HepG2 (cell line): ENCODE measurements at places on chromosomes 11 and 22. TPM values are rescaled to one million over a fixed set of nuclear protein-coding genes. Genes with fewer than 3 reads are reported as not detected.

DNA sequence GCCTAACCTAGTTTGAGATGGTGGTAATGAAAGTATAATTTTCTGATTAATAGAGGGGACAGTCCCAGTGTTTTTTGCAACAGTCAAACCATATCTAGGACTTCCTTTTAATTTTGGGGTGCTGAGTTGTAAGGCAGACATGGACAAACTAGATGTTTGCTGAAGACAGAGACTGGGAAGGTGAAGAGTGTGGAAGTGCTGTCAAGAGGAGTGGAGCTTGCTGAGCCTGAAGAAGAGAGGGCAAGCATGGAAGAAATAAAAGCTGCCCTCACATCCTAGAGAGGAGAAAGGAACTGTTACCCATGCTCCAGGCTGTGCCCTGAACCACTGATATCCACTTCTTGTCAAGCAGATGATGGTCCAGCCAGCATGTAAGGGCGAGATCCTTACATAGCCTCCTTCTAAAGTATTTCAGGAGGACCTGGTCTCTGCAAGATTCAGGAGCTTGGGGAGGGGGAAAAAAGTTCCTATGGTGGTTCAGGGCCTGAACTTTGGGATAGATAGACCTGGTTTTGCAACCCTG is 51.4 kb downstream of the PRR5L start:
- no peak overlapping the region for H3K27ac ChIP-seq
- no peaks in the 10 kb centered on the region for H3K4me1 ChIP-seq
- no peak overlapping the region for H3K4me3 ChIP-seq
- H3K27me3 ChIP-seq: no peaks in the 10 kb centered on the region; the same call in 1 of the 2 replicates
- no peaks in the 10 kb centered on the region for H3K36me3 ChIP-seq

GRCh38 chr11:120645639-120646038 is 134.1 kb downstream of the GRIK4 start:
- peaks cover 21% of the 10 kb centered on the region for H3K27me3 ChIP-seq
- no peaks in the 10 kb centered on the region for H3K36me3 ChIP-seq
- H3K4me3 ChIP-seq: no peak overlapping the region
- no peaks in the 10 kb centered on the region for H3K4me1 ChIP-seq

GRCh38 chr11:15613789-15614188 is 499.1 kb downstream of the INSC start:
- no peaks in the 10 kb centered on the region for H3K36me3 ChIP-seq
- no peak overlapping the region for H3K4me3 ChIP-seq
- DNase-seq: no peak
- H3K27me3 ChIP-seq: no peaks in the 10 kb centered on the region
- H3K4me1 ChIP-seq: peaks cover 7% of the 10 kb centered on the region
- H3K27ac ChIP-seq: no peak overlapping the region

DNA sequence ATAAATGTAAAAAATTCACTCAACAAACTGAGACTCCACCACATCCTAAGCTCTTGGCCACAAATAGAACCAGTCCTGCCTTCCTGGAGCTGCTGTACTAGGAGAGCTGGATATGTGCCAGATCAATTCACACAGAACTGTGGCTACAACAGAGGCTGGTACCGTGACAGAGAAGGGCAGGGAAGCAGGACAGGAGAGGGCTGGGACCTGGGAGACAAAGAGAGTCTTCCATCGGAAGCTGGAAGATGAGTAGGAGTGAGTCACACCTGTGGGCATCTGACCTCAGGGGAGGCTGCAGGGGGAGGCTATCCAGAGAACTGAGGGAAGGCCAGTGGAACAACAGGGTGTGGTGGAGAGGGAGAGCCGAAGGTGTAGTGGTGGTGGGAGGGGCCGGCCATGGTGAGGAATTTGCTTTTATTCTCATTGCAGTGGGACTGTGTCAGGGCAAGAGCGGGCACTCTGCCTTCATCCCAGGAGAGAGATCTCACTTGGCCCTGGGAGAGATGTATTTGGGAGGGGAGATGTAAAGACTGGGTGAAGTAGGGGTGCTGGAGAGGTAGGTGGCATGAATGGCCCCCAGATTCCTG is 1.9 kb upstream of the LTBP3 start:
- H3K4me3 ChIP-seq: no peak overlapping the region
- H3K27me3 ChIP-seq: no peaks in the 10 kb centered on the region
- no peaks in the 10 kb centered on the region for H3K36me3 ChIP-seq
- peaks cover 70% of the 10 kb centered on the region for H3K4me1 ChIP-seq
- DNase-seq: peak; percentile 64
- no peak overlapping the region for H3K27ac ChIP-seq

GRCh38 chr11:4677948-4678347 is 19.7 kb downstream of the OR51E2 start:
- no peak for DNase-seq
- H3K4me3 ChIP-seq: no peak overlapping the region
- H3K27ac ChIP-seq: no peak overlapping the region
- no peaks in the 10 kb centered on the region for H3K36me3 ChIP-seq
- no peaks in the 10 kb centered on the region for H3K4me1 ChIP-seq
- peaks cover 11% of the 10 kb centered on the region; the same call in 2 of the 3 replicates for H3K27me3 ChIP-seq

DNA sequence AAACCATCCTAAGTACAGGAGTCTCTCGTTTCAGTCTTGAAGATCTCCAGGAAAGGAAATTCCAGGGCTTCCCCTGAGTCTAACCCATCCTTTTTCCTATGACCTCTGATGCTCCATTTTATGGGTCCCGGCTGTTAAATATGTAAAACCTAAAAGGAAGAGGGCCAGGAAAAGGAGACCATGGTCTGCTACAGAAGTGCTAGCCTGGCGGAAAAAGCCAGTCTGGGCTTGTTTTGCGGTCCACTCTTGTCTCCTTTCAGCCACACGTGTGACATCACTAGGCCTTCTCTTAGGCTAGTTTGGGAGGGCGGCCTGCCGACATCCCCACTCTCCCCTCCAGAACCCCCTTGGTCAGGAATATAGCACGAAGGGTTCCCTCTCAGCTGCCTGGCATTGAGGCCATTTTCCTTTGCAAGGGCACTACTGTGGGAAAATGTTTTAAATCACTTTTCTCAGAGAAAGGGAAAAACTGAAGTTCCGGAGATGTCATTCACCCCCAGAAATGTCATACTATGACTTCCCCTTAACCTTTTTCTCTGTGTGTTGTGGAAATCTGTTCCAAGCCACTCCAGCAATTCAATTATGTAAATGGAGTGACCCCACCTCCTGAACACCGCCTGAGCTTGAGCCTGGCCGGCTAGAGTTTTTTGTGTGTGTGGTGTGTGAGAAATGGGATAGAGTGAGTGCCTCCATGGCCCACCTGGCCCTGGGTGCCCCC is 86.9 kb downstream of the UBASH3B start:
- H3K4me3 ChIP-seq: no peak overlapping the region
- no peaks in the 10 kb centered on the region for H3K27me3 ChIP-seq
- H3K27ac ChIP-seq: no peak overlapping the region
- DNase-seq: no peak
- H3K36me3 ChIP-seq: no peaks in the 10 kb centered on the region; the same call in none of the 2 replicates
- peaks cover 12% of the 10 kb centered on the region for H3K4me1 ChIP-seq

Gene OR4A16
- not detected in 2 replicates for total RNA-seq
